ENCODE measurements at places on chromosomes 11 and 22.

DNA sequence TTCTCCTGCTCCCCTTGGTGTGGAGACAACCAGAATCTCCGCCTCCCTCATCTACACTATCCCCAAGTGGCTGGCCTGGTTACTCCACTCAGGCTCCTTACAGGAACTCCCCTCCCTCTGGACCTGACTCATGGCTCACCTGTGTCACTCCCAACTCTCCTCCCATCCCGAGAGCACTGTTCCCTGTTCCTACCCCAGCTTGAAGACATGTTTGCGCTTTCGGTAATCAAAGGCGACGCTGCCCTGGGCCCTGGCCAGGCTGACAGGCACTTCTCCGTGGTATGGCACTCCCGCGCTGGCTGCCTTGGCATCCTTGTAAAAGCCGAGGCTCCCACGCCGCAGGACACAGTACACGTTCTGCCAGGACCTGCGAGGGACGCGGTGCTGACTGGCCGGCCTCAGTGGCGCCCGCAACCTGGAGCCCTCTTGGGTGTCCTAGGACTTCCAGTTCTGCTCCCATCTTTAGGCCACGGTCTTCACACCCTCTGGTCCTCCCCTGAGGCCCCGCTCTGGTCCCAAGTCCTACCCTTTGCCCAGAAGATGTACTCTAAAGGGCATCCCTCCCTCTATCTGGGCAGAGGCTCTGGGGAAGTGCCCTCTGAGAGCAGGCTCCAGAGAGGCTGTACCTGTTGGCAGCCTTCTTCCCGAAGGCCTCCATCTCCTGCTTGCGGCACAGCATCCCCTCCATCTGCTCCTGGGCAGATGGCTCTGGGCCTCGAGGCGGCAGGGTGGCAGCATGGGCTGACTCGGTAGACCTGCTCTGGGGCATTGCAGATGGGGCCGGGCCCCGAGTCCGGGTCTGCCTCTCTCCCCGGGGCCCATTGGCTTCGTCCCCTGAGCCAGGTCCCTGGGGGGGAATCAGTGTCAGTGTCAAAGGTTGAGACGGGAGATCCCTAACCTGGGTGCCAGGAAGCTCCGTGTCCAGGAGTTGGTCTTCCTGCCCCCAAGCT, 9.4 kb upstream of the RBM4B start:
- no peak for DNase-seq

GRCh38 chr11:133082453-133082781, 449.9 kb downstream of the OPCML start:
- no peak for DNase-seq

GRCh38 chr11:77471558-77472193, 2.2 kb downstream of the PAK1 start:
- peak; percentile 10 for DNase-seq

- DNase-seq: no peak
Measured at GRCh38 chr11:774873-775592, 2.3 kb downstream of the GATD1 start.

DNA sequence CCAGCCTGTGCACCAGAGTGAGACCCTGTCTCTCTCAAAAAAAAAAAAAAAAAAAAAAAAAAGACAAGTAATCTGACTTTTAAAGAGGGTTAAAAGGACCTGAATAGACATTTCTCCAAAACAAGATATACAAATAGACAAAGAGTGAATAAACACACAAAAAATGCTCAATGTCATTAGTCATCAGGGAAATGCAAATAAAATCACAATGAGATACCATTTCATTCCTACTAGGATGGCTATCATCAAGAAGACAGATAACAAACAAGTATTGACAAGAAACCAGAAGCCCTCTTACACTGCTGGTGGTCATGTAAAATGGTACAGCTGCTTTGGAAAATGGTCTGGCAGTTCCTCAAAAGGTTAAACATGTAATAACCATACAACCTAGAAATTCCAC, 4.1 kb downstream of the RIC3 start:
- DNase-seq: no peak

GRCh38 chr22:41699264-41700107, at the start of gene MEI1:
Gene MEI1 (plus strand): TSS chr22:41699503. CDS start chr22:41699539, 36 bp downstream.
- DNase-seq: peak; percentile 95

DNA sequence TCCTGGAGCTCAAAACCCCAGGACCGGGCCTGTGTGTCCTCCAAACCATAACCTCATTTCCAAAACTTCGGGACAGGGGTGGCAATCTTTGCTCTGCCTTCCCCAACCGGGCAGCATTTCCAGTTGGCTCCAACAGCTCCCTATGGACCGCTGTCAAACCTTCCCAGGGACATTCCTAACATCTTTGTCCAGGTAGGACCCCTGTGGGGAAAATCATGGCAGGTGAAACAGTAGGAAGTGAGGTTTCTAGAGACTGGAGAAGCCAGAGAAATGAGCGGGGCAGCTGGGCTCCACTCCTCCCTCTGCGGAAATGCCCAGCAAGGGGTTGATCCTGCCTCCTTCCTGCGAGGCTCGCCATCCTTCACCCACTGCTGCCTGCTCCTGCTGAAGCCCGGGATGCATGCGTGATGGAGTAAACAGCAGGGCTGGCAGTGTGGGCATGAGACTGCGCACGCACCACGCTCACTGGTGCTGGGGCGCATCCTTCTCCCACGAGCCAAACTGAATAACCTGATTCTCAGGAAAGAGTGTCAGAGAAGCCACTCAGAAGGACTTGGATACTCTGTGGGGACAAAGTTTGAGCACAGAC, 136.4 kb downstream of the BUD13 start:
- DNase-seq: no peak

DNA sequence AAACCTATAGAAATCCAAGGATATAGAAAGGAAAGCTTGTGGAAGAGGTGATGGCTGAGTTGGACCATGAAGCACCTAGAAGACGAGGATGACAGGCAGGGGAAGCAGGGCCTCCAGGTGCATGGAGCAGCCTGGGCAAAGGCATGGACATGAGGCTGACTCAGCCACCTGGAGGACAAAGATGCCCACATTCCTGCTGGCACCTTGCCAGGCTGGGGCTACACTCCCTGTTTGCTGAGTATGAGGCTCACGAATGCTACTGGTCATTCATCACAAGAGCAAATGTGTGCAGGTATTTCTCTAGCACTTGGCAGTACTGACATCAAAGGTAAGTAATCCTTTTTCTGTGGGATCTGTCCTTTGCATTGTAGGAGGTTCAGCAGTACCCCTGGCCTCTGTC, 7.1 kb upstream of the SCGB2A1 start:
- DNase-seq: no peak

DNA sequence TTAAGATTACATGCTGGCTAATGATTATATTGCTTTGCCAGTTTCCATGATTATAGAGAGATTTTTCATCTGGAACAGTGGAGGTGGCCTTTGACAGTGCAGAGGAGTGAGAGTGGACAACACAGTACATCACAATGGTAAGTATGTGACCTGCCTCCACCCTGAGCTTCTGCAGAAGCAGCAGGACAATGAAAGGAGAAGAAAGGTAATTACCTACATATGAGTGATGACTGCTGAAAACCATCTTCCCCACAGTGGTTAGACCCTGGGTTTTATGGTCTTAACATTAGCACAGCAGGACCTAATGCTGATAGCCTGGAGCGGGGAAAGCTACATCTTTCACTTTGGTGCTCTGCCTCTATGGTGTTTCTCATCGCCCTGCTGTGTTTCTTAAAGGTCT, 454.7 kb upstream of the DDI1 start:
- no peak for DNase-seq

DNA sequence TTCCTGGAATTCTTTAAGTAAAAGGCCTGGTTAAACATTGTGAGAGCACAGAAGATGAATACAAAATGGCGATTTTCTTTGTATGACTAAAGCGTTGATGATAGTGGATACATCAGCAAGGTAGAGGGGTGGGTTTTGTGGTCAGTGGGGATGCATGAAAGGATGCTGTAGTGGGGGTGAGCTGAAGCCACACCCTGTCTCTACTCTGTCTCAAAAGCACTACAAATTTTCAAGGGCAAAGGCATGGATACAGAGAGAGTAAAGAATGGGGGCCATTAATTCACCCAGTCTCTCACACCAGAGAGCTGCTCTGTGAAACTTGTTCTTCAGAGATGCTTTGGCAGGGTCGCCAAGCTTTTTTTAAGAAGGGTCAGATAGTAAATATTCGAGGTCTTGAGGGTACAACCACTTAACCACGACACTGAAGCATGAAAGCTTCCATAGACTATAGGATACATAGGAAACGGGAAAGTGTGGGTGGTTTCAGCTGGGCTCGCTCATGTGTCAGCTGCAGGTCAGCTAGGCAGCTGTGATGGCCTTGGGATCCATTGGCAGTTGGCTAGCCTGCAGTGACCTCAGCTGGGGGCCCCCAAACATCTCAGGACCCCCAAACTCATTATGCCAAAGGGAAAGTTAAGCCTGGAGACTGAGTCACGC, 8.3 kb downstream of the TMEM138 start:
- DNase-seq: no peak

DNA sequence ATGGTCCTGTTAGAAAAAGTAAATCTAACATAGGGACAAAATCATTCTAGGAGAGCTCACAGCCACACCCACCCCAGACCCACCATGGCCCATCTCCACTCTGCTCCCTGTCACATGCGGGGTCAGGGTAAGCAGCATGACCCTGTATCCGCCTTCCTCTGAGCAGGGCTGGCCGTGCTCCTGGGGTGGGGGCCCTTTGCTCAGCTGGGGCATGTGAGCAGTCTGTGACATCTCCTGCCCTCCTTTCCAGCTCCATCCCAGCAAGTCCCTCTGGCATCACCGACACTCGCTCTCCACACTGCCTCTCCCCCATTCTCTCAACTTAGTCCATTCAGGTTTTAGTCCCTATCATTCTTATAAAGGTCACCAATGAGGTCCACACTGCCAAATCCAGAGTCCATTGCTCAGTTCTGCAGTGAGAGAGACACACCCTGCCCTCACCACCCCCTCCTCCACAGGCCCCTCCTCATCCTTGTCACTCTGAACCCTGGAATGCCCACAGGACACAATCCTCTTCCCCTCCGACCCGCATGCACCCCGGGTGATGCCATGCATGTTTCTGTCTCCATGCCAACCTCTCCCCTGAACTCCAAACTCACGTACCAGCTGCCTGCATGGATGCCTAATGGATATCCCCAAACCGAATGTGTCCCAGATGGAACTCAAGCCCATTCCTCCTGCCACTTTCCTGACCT, 65.1 kb upstream of the PITPNB start:
- DNase-seq: no peak

DNA sequence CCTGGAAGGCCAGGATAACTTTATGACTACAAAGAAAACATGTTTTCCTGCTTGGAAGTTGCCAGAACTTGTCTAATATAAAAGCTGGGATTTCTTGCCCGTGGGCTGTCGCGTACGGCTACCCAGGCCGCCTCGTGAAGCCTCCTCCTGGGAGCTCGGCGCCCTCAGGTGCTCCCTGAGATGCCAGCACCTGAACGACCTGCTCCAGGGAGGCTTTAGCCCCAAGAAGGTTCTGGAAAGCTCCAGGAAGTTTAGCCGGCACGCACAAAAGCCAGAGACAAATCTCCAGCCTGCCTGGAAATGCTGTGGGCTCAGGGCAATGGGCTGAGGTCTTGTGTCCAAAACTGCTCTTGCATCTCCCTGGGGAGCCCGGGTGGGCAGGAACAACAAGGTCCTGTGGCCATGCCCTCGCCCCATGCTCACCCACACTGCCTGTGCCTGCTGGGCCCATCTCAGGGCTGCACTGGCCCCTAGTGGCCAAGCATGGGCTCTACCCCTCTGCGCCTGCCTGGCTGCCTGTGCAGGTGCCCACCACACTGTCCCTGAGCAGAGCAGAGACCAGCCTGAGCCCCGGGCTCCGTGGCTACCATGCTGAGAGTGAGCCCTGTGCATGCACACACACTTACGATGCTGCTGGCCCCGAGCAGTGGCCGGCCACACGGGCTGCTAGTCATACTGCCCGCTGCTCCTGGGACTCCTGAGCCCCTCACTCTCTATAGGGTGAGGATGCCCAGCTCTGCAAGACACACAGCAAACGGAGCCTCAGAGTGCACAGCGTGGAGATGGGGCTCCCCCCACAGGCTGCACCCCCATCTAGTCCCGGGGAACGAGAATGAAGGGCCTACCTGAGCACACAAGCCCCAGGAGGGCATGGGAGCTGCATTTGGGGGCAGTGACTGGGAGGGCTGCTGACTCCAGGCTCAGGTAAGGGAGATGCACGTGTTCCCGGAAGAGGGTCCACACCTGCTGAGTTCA, 4.9 kb upstream of the CELSR1 start:
- peak; percentile 91 for DNase-seq

DNA sequence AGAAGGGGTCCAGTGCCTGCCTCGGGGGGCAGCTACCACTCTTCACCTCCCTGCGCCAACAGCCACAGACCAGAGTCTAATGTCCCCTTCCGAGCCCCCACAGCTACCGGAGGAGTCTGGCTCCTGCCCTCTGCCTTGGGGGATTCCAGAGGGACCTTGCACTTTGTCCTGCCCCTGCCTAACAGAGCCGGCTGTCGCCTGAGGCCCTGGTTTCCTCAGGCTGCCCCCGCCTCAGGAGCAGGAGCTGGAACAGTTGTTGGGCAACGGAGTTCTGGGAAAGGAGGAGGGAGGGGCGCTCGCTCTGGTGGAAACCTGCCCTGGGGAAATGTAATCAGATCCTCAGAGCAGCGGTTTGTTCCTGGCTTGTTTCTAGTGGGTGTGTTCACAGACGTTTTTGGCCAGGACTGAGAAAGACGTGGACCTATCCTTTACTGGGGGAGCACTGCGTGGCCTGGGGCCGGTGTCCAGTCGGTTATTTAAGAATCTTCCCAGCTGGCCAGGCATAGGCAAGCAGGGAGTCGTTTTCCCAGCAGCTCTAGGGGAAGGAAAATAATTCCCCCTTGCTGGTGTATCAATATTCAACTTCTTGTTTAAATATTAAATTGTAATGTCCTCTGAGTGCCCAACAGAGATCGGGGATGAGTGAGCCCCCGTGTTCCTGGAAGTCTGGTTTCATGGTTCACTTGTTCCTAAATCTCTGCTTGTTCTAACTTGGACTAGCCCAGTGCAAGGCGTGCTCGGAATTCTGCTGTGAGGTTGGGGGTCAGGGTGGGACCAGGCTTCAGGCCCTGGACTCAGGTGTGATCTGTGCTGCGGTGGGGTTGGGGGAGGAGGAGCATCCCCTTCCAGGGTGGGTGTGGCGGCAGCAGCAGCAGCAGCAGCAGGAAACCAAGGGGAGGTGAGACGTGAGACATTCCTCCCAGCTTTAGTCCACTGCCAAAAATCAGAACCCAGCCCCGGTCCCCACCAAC, 32.1 kb downstream of the A4GALT start:
- DNase-seq: no peak

- no peak for DNase-seq
Measured at GRCh38 chr11:60918939-60919265, 4.9 kb downstream of the TMEM109 start.

Data from germinal center (tissue), 1 donor.